AG08396 (cell line): ENCODE measurements at places on chromosomes 4 and X.

- no peak for DNase-seq
These were observed 203.0 kb upstream of the GEMIN8 start for GRCh38 chrX:14232688-14233087.

DNA sequence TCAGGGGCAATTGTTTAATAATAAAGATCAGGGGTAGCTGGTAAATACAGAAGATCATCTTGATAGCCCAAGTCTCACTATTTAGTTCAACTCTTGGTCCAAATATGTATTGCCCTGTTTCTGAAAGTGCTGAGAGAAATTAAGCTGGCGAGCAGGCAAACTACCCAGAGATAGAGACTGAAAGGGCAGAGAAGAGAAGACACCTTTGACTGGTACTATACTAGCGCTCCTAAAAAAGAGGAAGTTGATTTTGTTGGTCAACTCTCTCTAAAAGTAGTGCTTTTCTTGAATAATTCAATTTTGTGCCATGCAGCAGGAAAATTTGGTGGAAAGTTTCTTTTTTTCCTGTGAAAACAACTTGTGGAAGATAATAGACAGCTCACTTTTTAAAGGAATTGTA lies 64.0 kb downstream of the IGSF1 start:
- DNase-seq = no peak

- no peak for DNase-seq
These were observed 10.5 kb upstream of the EIF4E start for GRCh38 chr4:98939438-98939837.

GRCh38 chr4:35315419-35315818 lies 928.9 kb downstream of the ARAP2 start:
- no peak for DNase-seq

GRCh38 chr4:117154251-117154650 lies 68.9 kb upstream of the TRAM1L1 start:
- DNase-seq = no peak

- DNase-seq = no peak
These were observed 259.2 kb downstream of the CFAP299 start for GRCh38 chr4:80594701-80595100.

GRCh38 chr4:79652232-79652631 lies 244.2 kb upstream of the GK2 start:
- DNase-seq = peak; percentile 6

DNA sequence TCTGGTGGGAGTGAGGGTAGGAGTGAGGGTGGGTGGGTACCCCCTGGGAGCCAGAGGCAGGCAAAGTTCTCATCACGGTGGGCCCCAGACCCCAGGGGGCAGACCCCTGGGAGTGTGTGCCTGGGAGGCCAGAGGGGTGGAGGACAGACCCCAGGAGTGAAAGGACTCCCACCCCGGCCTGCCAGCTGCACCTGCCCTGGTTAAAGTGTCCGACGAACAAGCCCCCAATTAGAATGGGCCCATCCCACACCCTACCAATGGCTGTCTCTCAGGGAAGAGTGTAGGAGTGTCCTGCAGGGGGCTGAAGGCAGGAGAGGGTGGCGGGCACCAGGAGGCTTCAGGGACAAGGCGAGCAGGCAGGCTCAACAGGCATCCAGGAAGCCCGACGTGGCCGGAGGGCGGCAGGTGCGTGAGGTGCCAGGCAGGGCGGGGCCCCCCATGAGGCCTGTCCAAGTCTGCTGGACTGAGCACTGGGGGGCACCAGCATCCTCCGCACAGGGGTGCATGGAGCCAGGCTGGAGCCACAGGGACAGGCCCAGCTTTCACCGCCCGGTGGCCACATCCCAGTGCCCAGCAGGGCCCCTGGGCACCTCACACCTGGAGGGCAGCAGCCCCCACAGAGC lies 8.7 kb downstream of the PDE6B start:
- no peak for DNase-seq

GRCh38 chr4:124334119-124334518 lies 378.4 kb downstream of the ANKRD50 start:
- peak; percentile 50 for DNase-seq

- DNase-seq = no peak
These were observed 1.1 kb upstream of the CUL4B start for GRCh38 chrX:120561634-120562568.

DNA sequence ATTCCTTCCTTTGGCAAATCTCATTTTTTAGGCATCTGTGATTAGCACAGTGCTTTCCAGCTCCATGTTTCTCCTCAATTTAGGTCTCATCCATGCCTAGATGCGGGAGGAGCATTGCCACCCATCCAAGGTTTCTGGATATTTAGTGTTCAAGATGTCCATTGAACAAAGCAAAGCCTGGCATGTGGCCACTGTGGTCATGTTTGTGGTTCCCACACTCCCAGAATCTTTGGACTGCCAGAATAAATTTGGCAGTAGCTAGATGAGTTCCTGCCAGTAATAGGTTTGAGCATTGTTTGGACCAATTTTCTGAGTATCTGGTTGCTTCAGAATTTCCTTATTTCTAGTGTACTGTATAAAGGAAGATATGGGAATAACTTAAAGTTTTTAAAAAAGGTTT lies 1124.1 kb downstream of the ADGRL3 start:
- no peak for DNase-seq

GRCh38 chr4:10346023-10346422 lies 111.2 kb downstream of the ZNF518B start:
- no peak for DNase-seq

- no peak for DNase-seq
These were observed 30.5 kb upstream of the CT83 start for GRCh38 chrX:116493271-116493670.

DNA sequence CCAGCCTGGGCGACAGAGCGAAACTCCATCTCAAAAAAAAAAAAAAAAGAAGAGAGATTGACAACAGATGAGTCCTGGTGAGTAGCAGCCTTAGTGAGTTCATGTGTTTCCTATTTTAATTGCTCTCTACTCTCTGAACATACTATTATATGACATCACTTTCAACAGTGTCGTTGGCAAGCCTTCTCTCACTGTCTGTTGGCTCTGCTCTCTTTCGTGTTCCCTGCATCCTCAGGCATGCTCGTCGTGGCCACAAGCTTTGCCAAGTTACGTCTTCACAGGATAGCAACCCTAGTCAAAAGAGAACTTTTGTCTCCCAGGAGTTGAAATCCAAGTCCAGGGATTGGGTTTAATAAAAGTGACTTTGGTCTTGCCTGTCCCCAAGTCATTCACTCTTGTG lies 117.1 kb upstream of the EGFL6 start:
- DNase-seq = no peak

GRCh38 chr4:54607067-54607466 lies 50.7 kb upstream of the KIT start:
- no peak for DNase-seq

- DNase-seq = no peak
These were observed 58.4 kb upstream of the CCDC149 start for GRCh38 chr4:24971192-24971591.
